Stimulated activated CD8-positive, alpha-beta memory T cell treated with anti-CD3 and anti-CD28 coated beads, Interleukin-15, amount 100 ng/mL, for 1 hour (primary cell): ENCODE measurements at places on chromosomes 5 and 9.

GRCh38 chr9:122394265-122395125 lies 23.7 kb downstream of the PTGS1 start:
- no peak for DNase-seq

DNA sequence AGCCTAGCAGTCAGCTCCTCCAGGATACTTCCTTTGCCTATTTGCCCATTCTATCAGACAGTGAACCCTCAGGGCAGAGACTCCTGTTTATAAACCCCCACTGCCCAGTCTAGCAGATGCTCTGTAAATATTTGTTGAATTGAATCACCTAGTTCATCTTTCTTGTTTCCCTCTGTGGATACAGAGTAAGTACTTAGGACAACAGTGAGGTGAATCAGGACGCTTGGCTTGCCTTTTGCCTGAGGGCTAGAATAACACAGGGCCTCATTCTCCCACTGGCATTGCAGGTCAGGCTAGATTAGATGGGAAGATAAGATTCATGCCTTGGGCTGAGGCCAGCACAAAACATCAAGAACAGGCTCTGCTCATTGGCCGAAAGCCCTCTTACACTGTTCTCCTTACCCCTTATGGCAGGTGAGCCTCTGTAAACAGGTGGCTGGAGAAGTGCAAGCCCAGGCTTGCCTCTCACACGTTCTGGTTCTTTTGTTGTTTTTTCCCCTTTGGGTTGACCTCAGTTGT lies 22.2 kb downstream of the TNFSF8 start:
- DNase-seq: no peak

DNA sequence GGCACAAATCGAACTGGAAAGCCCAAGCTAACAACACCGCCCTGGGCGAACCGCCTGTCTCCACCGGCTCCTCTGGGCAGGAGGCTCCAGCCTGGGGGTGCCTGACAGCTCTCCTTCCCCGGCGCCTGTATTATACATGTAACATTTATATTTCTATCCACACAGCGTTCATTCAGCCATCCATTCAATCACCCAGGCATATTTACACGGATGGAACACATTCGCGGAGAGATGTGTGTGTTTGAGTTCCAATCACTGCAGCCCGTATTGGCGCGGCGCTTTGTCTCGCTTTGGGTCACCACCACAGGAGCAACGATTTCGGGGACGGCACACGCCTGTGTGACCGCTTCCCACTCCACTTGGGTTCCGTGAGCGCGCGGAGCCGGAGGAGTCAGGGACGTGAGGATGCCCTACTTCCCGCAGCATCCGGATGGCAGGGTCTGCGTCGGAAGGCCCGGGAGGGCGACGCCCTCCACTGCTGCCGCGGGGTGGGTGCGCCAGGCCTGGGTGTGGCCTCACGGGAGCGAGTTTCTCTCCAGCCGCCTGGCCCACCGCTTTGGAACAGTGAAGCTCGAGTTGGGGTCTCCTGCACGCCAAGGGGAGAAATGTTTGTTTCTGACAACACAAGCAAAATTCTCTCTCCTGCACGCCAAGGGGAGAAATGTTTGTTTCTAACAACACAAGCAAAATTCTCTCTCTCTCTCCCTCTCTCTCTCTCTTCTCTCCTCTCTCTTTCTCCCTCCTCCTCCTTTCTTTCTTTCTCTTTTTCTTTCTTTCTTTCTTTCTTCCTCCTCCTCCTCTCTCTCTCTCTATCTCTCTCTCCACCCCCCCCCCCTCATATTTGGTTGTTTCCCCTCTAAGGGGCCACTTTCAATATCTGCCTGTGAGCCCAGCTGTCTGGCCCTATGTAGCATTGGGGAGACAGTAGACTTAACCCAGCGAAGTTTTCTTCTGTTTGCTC lies 1.1 kb upstream of the SV2C start:
- no peak for DNase-seq

- DNase-seq: no peak
These were observed 136.9 kb upstream of the RFX3 start for GRCh38 chr9:3662671-3663070.

DNA sequence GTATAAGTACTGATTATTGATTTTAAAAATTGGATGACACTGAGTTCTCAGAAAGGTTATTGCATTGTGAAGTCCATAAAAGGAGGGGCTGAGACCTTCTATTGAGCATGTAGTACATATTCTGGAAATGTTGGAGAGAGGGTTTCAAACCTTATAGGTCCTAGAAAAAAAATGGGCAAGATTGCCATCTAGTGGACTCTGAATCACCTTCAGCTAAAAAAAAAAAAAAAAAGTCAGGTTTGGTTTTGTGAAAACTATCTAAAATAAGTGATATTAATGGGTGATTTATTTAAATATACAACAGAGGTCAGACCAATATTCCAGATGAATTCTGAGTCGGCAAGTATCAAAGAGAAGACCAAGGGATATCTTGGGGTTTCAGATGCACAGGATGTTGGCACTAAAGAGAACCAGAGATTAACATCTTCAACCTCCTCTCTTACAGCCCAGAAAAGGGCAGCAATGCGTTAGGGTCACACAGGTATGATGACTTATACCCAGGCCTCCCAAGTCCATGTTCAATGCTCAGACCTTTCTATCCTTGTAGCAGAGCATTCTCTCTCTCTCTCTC lies 109.8 kb upstream of the NMUR2 start:
- DNase-seq: no peak

DNA sequence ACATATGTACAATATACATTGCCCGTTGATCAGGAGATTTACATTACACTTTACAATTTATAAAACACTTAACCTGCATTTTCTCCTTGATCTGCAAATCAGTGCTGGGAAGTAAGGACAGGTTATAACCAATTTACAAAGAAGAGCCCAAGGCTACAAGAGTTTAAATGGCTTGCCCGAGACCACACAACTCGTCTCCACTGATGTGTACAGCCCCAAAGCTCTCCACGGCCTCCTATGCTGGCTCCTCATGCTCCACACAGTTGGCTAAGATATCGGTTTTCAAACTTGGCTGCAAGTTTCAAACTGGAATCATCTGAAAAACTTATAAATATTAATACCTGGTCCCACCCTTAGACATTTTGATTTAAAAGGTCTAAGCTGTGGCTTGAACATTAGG lies 10.3 kb downstream of the ACTL7B start:
- no peak for DNase-seq

DNA sequence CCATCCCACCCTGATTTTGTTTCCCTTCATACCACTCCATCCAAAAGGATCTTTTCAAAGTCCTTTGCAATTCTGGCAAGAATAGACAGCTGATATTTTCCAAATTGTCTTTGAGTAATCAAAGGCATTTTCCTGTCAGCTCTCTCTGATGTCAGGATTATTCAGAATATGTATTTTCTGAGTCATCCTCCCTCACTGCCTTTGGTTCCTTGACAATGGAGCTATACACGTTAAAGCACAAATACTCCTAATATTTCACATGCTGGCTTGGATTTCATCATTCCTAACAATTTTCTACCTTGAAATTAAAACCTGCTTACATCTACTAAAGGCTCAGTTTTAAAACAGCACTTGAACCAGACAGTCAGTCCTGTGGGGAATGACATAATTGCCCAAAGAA lies 379.4 kb downstream of the GADD45G start:
- DNase-seq: no peak

- no peak for DNase-seq
These were observed 1.2 kb upstream of the SMARCA2 start for GRCh38 chr9:2013743-2014475.

DNA sequence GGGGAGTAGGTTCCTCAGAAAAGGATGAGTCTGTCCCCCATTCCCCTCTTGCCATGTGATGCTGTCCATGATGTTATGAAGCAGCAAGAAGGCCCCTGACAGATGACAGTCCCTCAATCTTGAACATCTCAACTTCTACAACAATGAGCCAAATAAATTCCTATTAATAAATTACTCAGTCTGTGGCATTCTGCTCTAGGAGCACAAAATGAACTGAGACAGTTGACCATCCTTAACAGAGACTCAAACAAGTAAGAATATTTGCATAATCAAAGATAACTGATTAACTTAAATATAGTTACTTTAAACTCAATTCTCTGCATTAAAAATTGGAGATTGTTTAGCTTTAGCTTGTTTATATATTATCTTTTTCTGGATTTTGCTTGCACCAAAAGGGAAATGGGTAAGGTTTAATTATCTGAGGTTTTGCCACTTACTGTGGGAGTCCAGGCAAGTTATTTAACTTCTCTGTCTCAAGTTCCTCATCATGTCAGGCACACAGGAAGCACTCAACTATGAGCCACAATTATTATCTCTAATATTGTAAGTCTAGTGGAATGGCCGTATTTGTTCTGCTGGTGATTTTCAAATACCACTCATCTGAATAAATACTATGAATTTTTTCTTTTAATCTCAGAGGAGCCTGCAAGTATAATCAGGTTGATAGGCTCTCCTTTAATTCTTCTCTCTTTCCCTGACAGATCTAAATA lies 162.9 kb downstream of the TSSK1B start:
- DNase-seq: no peak

DNA sequence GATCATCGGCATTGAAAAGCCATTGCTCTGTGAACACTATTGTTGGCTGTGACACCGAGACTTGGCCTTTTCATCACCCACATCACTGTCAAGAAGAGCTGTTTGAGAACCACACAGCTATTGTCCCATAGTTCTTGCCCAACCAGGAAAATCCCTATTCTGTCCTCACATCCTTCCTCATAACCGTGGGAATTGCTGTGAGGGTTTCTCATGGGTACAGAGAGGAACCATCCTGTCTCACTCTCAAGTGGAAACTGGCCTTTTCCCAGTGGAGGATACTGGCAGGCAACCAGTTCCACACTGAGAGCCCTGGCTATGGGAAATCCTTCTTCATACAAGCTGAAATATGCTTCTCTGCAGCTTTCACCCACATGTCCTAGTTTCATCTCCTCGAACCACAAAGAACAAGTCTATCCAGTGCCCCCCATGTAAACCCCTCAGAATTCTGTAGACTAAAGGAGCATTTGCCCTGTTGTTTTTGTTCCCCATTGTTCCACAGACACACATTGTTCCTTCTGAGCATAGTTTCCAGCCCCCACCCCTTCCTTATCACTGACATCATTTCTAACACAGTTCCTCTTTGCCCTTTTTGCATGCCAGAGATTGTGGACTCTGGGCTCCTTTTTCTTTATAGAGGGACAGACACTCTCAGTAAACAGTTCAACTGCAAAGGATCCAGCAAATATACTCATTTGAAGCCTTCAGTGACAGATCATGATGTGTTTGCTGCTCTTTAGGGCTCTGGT lies 57.8 kb upstream of the C5orf46 start:
- DNase-seq: no peak

DNA sequence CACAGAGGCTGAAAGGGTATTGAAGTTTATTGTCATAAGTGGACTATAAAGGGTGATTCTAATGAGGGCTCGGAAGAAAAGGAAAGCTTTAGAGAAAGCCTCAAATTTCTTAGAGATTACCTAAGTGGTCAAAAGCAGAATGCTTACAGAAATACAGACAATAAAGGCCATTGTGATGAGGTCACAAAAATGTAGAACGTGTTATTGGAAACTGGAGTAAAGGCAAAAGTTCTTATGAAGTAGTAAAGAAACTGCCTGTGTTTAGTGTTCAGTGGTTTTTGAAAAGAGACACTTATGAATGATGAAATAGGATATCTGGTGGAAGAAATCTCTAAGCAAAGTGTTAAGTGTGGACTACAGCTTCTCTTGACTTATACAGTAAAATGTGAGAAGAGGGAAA lies 726.9 kb downstream of the DNAH5 start:
- DNase-seq: no peak

DNA sequence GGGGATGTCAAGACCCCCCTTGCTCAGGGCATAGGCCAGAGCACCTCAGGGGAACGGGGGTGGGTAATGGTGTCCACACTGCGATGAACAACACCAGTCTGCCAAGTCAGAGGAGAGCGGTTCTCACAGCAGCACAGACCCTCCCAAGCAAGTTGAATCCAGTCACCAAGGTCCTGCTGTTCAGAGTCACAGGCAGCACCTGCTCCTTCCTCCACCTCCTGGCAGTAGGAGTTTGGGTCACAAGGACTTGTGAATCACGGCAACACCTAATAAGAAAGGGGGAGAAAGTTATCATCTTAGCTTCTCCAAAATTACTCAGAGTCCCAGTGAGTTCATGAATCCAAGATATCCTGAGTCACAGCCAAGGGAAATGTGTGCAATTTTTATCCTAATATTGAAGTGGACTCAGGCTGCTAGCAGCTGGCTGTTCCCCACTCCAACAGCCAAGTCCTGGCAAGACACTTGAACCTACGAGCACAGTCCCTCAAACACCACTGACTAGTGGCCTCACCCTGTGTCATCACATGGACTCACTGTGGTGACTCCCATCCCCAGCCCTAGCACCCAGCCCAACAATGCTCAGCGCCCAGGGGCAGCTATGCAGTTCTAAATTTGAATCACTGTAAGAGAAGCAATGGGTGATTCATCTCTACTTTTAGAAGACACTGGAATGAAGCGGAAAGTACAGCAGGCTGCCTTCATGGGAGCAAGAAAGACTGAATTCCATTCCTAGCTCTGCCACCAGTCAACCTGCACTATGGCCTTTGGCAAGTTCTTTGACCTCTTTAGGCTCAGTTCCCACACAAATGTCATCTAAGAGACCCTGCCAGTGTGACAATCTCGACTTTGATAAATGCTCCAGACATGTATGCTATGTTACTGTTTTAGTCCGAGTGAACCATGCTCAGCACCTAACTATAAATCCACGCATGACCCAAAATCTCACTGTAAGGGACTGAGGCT lies 113.7 kb downstream of the KLHL3 start:
- no peak for DNase-seq

- DNase-seq: no peak
These were observed 46.0 kb upstream of the AKNA start for GRCh38 chr9:114433720-114434255.

GRCh38 chr5:181160152-181160754 lies 12.9 kb downstream of the OR2V2 start:
- DNase-seq: peak; percentile 46

- no peak for DNase-seq
These were observed 606.3 kb upstream of the ITGA1 start for GRCh38 chr5:52181403-52181802.

DNA sequence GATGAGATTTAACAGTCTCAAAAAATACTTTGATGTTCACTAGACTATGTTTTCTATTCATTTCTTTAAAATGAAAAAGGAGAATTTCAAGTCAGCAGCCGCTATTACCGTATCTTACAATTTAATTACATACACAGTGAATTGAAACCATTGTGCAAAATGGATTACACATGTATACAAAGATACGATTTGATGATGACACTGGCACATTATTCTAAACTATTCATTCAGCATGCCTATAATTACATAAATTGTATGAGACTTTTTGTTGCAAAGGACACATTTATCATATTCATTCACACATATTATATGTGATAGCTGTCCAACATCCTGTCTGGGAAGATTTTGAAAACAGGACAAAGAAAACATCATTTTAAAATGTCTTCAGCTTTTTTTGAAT lies 118.3 kb upstream of the VCAN start:
- no peak for DNase-seq

- DNase-seq: no peak
These were observed 1.2 kb downstream of the JAK2 start for GRCh38 chr9:4986296-4986695.

- DNase-seq: no peak
These were observed 44.3 kb upstream of the GPR151 start for GRCh38 chr5:146560205-146560812.

- no peak for DNase-seq
These were observed 41.6 kb upstream of the SPATA31D4 start for GRCh38 chr9:81886665-81887064.

- DNase-seq: no peak
These were observed 165.2 kb downstream of the MAPKAP1 start for GRCh38 chr9:125541840-125542243.
